Activated CD8-positive, alpha-beta T cell treated with anti-CD3 and anti-CD28 coated beads for 36 hours (primary cell): ENCODE measurements at places on chromosomes 5 and 9. TPM values are rescaled to one million over a fixed set of nuclear protein-coding genes. Genes with fewer than 3 reads are reported as not detected.

GRCh38 chr9:37415011-37415719 is 7.3 kb upstream of the GRHPR start:
- peak; percentile 88 for DNase-seq

- DNase-seq, result no peak
These were observed 17.3 kb downstream of the RECK start for GRCh38 chr9:36053971-36054370.

DNA sequence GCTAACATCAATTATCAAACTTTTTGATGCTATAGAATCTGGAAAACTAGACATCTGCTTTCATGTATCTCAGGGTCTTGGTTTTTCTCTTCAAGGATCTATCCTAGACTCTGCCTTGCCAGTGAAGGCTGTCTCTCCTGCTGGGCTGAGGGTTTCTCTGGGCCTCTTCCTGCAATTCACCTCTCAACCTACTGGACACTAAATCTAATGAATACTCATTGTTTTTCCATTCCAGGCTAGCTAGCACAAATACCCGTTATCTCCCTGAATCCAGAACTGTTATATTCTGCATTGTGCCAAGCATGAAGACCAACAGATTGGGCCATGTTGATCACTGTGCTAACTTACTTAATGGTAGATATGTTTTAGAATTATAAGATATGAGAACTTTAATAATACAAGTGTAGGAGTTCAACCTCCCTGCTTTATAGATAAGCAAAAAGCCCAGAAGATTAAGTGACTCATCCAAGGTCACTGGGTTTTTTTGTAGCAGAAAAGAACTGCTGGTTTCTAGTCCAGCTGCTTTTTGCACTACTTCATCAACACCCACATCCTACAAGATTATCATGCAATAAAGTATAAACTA is 56.5 kb upstream of the RNF38 start:
- no peak for DNase-seq

- DNase-seq, result no peak
These were observed 11.6 kb downstream of the NAIP start for GRCh38 chr5:71013575-71013974.

DNA sequence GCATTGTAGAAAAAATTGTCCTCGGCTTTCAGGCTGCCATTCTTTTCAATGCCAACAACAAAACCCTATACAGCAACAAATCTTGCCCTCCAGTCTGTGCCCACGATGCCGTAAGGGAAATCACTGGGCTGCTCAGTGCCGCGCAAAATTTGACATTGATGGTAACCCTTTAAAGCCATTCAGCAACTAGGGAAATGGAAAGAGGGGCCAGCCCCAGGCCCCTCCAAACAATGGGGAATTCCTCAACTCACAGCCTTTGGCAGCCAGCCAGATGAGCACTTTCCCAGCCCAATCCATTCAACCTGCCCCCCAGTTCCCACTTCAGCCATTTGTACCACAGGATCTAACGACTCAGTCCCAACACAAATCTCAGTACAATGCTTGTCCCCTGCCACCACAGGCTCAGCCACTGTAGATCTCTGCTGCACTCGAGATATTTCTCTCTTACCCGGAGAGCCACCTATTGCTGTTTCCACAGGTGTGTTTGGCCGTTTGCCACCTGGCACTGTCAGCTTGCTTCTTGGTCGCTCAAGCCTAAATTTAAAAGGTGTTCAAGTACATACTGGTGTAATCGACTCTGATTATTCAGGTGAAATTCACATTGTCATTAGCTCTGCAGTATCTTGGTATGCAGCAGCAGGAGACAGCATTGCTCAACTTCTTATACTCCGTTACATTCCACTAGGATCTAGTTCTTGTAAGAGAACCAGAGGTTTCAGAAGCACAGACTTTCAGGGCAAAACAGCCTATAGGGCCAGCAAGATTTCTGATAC is 103.3 kb downstream of the SYK start:
- DNase-seq, result no peak

DNA sequence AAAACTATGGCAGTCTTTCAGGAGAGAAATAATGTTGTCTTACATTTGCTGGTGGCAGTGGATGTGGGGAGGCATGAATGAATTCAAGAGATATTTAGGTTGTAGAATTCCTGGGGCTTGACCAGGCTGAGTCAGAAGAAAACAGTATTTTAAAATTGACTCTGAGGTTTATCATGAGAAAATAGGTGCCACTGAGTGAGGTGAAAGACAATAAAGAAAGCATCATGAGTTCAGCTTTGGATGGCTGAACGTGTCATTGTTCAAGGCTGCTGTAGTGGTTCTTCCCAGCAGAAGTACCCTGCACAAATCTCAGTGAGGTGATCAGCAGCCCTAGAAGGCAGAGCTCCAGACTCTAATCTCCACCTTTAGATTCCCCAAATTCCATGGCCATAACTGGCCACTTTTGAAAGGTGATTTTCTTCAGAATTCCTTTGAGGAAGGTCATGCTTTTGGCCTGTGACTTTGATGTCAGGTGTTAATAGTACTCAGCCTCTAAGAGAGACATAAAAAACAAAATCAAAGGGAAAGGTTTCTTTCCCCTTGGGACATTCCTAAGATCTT is 395.4 kb downstream of the NTRK2 start:
- DNase-seq, result no peak

GRCh38 chr9:111743275-111743674 is 51.5 kb downstream of the SHOC1 start:
- peak; percentile 67 for DNase-seq

DNA sequence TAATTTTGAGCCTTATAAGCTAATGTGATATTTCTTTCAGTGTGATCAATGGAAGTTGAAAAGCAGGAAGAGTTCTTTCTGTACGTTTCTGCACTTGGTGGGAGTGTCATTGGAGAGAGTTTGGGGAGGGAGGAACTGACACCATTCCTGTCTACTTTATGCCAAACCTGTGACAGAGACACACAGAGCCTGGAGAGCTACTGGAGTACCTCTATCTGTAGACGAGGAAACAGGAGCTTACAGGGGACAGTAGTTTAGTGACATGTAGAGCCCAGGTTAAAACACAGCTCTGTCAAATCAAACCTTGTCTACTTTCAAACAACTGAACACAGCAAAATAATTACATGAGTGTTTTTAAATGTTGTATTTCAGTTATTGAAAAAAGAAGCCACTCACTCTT is 103.6 kb downstream of the PDE4D start:
- DNase-seq, result no peak

DNA sequence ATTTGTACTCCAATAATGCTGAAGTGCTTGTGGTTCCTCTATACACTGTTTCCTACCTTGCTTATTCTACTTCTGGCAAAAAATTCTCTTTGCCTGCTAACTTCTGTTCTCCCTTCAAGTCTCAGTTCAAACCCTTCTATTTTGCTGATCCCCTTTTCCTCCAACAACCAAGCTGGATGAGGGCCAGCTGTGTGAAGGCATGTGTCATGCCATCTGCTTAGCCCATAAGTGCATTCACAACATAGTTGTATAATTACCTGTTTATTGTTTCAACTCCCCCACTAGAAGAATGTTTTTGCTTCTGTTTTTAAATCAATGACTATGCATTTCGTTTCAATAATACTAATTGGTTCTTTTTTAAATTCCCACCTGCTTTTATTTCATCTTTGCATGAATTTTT is 1951.4 kb upstream of the WWC1 start:
- DNase-seq, result no peak

DNA sequence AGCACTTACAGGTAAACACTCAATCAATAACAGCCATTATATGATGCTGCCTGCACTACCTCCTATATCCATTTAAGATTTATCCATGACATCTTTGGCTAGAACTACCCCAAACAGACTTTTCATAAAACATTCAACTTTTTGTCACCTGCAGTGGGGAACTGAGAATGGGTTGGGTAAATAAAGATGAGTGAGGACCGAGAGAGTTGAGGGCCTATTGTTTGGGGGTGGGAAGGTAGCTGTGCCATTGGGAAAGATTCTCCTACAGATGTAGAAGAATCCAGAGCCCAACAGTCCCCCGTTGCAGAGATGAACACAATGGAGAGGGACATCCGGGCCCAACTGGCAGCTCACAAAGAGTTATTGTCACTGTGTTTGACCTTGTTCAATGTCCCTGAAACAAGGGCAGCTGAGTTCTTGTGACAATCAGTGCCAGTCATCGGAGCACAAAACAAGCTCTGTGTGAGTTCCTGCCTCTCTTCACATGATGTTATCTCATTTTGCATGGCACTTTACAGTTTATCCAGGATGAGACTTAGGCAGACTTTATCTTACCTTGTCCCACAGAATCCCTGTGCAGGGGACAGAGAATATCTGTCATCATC is 11.5 kb upstream of the SLC31A2 start:
- no peak for DNase-seq

DNA sequence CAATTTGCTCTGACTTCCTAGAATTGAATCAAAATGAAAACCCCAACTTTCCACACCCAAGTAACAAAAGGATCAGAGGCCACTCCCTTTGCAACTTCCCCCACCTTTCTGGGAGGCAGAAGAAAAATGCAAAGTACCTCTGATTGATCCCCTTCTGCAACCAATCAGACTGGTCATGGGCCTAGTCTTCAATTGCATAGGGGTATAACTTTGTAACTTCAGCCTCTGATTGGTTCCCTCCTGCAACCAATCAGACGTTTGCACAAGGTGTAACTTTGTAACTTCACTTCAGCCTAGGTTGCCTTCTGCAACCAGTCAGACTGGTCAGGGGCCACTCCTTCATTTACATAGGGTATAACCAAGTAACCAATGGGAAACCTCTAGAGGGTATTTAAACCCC is 38.3 kb upstream of the CNOT6 start:
- DNase-seq, result no peak

- DNase-seq, result peak; percentile 21
These were observed 7.7 kb downstream of the ARHGAP26 start for GRCh38 chr5:142777850-142778249.

DNA sequence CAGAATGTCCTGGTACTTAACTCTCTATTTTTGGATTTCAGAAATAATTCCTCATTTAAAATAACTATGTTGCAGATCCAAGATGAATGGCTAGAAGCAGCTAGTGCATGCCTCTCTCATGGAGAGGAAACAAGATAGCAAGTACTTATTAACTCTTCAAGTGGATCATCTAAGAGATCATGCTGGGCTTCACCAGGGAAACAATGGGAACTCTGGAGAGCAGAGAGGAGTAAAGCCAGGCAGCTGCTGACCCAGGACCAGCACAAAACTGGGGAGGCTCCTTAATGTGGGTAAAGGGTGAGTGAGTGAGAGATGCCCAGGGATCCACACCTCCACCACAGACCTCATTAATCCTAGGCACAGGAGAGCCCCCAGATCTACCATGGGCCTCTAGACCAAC is 897.8 kb upstream of the ACO1 start:
- DNase-seq, result no peak

GRCh38 chr5:82168294-82168693 is 109.9 kb downstream of the RPS23 start:
- no peak for DNase-seq

DNA sequence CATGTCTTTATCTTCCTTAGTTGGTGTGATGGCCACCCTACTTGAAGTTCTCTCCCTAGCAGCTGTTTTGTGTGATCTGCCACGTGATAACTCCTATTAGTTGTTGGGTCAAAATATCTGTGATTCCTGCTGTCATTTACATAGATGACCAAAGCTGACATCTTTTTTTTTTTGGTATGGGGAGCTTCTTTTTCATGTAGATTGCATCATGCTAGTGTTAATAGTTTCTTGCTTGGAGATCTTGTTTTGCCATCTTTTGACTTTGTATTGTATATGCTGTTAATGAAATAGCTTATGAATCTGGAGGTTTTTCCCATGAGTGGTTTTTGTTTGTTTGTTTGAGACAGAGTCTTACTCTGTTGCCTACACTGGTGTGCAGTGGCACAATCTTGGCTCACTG is 243.8 kb downstream of the KDM4C start:
- no peak for DNase-seq

- DNase-seq, result no peak
These were observed 62.9 kb downstream of the TMEM232 start for GRCh38 chr5:110663525-110663924.

GRCh38 chr9:14593406-14593805 is 99.8 kb downstream of the ZDHHC21 start:
- no peak for DNase-seq

DNA sequence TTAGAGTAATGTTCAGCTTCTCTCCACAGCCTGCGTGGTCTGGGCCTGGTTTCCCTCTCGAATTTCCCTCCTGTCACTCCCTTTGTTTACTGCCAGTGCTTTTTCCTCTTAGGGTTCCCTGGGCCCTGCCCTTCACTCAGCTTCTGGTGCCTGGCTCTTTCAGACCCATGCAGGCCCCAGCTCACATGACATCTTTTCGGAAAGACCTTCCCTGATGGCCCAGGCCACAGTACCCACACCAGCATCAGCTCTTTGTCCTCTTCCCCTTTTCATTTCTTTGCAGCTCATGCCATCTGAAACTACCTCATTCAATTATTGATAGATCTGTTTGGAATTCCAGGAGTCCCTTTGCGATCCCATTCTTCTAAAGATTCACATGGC is 68.1 kb upstream of the ABL1 start:
- no peak for DNase-seq

- no peak for DNase-seq
These were observed 33.4 kb downstream of the C9orf85 start for GRCh38 chr9:71944754-71945375.

GRCh38 chr9:87206064-87206661 is 258.9 kb upstream of the GAS1 start:
- DNase-seq, result peak; percentile 3

GRCh38 chr5:171795381-171795780 is 9.8 kb downstream of the SMIM23 start:
- no peak for DNase-seq

- DNase-seq, result peak; percentile 30
These were observed 21.7 kb downstream of the F2RL2 start for GRCh38 chr5:76601470-76601869.

DNA sequence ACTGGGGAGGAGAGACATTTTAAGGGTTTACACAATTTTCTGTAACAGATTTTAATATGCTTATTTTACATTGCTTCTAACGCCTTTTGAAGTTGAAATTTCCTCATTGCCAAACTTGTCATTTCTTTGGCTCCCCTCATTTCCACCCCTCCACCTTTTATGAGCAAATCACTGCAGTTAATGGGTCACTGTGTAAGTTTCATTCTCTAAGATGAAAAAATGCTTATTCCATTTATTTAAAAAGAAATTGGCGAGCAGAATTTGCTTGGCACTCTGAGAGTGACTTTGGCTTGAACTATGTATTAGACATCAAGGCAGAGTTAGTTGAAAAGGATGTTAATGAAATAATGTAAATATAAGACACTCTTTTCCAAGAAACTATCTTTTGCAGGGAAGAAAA is 66.6 kb downstream of the ITGA1 start:
- DNase-seq, result no peak

The DOK3 gene
- 7.4 TPM for total RNA-seq

The PIP5KL1 gene
- total RNA-seq, result 1.7 TPM

The PCDHGA8 gene
- total RNA-seq, result not detected

The PLPP6 gene
- 3.2 TPM for total RNA-seq

The DYNC2I2 gene
- 24.3 TPM for total RNA-seq

The COL23A1 gene
- not detected for total RNA-seq

The MOB3B gene
- 0.47 TPM for total RNA-seq

The VCP gene
- total RNA-seq, result 215 TPM

The C5orf58 gene
- not detected for total RNA-seq

The DNAI1 gene
- not detected for total RNA-seq

The GPR151 gene
- not detected for total RNA-seq

The PCDHB5 gene
- total RNA-seq, result not detected

The TMEM232 gene
- total RNA-seq, result 0.49 TPM

The SKP1 gene
- 235 TPM for total RNA-seq

The TMED9 gene
- total RNA-seq, result 118 TPM

The LCN15 gene
- total RNA-seq, result not detected

The GADD45G gene
- 3.7 TPM for total RNA-seq

The CATSPER3 gene
- 0.31 TPM for total RNA-seq

The TNC gene
- 0.05 TPM for total RNA-seq
